H9 (cell line): ENCODE measurements at places on chromosomes 3 and 15. TPM values are rescaled to one million over a fixed set of nuclear protein-coding genes. Genes with fewer than 3 reads are reported as not detected.

The ERICH6 gene
- not detected in 2 replicates for total RNA-seq

The LHFPL4 gene
- total RNA-seq = 16.3 and 19.2 TPM in 2 replicates

The SPATA12 gene
- total RNA-seq = 0.11 and 0.22 TPM in 2 replicates

The GOLGA6L4 gene
- 1.2 and 2.8 TPM in 2 replicates for total RNA-seq

The ZNF80 gene
- not detected in 2 replicates for total RNA-seq

The ATP2B2 gene
- 0.22 and 0.33 TPM in 2 replicates for total RNA-seq

The SLC28A2 gene
- not detected in 2 replicates for total RNA-seq

The CHST2 gene
- 5.8 and 6.3 TPM in 2 replicates for total RNA-seq

The GOLGA6L10 gene
- 2.0 TPM in 2 replicates for total RNA-seq

The SKOR1 gene
- 0.13 TPM in 2 replicates for total RNA-seq

The MYL3 gene
- total RNA-seq = 0.24 TPM in 2 replicates

The ITGA11 gene
- total RNA-seq = 0.07 TPM in 1 of 2 replicates, not detected in the other

The CHRNA5 gene
- 16.5 and 21.6 TPM in 2 replicates for total RNA-seq

The SENP5 gene
- 28.3 and 30.4 TPM in 2 replicates for total RNA-seq

The TTC21A gene
- 1.7 and 2.3 TPM in 2 replicates for total RNA-seq
